ENCODE measurements at places on chromosomes 1 and 21.

DNA sequence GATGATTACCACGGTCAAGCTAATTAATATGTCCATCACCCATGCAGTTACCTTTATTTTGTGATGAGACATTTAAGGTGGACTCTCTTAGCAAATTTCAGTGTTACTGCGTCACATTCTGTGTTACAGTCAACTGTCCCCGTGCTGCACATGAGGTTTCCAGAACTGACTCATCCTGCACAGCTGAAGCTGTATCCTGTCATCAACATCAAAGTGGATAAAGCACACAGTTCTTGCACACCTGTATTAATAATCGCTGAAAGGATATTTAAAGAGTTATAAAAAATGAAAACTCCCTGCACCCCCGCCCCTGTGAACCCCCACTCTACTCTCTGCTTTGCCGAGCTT lies 3.4 kb upstream of the KRTAP10-5 start:
- H3K4me3 ChIP-seq: no peak overlapping the region
- no peak for DNase-seq
- no peaks in the 10 kb centered on the region for H3K27me3 ChIP-seq
- H3K36me3 ChIP-seq: no peaks in the 10 kb centered on the region
- no peaks in the 10 kb centered on the region for H3K4me1 ChIP-seq

DNA sequence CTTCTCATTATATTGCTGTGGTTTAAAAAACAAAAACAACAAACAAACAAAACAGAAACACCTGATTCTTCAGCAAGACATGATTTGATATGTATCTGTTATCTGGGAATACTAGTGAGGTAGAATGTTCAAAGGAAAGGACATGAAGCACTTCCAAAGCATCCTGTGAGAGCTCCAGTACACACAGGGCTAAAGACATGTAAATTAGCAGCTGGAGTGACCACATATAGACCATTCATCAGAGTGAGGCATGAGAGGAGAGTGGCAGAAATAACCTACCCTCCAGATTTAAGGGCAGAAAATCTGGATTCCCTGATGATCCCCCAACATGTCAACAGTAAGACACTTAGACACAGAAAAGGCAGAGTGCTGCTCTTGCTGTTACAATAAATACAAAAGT lies 260.5 kb upstream of the CHRM3 start:
- no peak overlapping the region for H3K4me3 ChIP-seq
- H3K36me3 ChIP-seq: no peaks in the 10 kb centered on the region
- H3K27me3 ChIP-seq: no peaks in the 10 kb centered on the region
- DNase-seq: no peak

GRCh38 chr1:9687874-9688582 lies 36.5 kb downstream of the PIK3CD start:
- no peaks in the 10 kb centered on the region for H3K36me3 ChIP-seq
- H3K4me3 ChIP-seq: peak overlapping the region; percentile 80
- no peak for DNase-seq
- H3K27me3 ChIP-seq: no peaks in the 10 kb centered on the region

GRCh38 chr1:236760480-236760879 lies 34.6 kb upstream of the MTR start:
- no peak overlapping the region for H3K4me3 ChIP-seq
- H3K4me1 ChIP-seq: no peaks in the 10 kb centered on the region

GRCh38 chr1:6454856-6455751 lies 10.9 kb downstream of the TNFRSF25 start:
- peaks cover 10% of the 10 kb centered on the region for H3K4me1 ChIP-seq
- H3K27ac ChIP-seq: no peak overlapping the region
- H3K36me3 ChIP-seq: no peaks in the 10 kb centered on the region
- peaks cover 5% of the 10 kb centered on the region for H3K27me3 ChIP-seq
- DNase-seq: no peak

DNA sequence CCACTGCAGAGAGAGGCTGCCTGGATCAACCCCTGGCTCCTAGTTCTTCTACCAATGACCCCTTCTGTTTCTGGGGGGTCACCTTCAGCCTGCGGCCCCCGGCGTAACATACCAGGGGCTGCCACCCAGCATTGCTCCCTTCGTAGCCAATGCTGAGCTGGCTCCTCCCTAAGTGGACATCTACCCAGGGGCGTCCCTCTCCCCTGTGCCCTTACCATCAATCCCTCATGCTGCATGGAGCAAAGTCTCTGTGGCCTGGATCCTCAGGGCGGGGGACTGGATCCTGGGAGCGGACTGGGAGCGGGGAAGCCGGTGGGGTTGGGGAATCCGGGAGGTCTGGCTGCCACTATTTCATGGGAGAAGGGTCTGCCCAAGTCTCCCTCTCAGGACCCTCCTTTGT lies 28.6 kb downstream of the TRIM67 start:
- no peaks in the 10 kb centered on the region for H3K36me3 ChIP-seq
- no peak overlapping the region for H3K4me3 ChIP-seq
- no peaks in the 10 kb centered on the region for H3K27me3 ChIP-seq
- no peaks in the 10 kb centered on the region for H3K4me1 ChIP-seq
- no peak overlapping the region for H3K27ac ChIP-seq

- H3K4me1 ChIP-seq: peaks cover 12% of the 10 kb centered on the region
- no peaks in the 10 kb centered on the region for H3K36me3 ChIP-seq
- DNase-seq: no peak
- no peaks in the 10 kb centered on the region for H3K27me3 ChIP-seq
- no peak overlapping the region for H3K4me3 ChIP-seq
Observed at GRCh38 chr21:34270411-34270810, 93.4 kb upstream of the KCNE2 start.
